Activated T-helper 17 cell treated with anti-CD3 and anti-CD28 coated beads, Interleukin-2, amount 50 U/mL, for 72 hours (primary cell): ENCODE measurements at places on chromosomes 3 and 15. TPM values are rescaled to one million over a fixed set of nuclear protein-coding genes. Genes with fewer than 3 reads are reported as not detected.
A peak's percentile ranks its signal among the peaks of the same experiment; 100 is the strongest.

The NR1I2 gene
- total RNA-seq, result 0.43 TPM

The ACKR2 gene
- 0.77 TPM for total RNA-seq

The MST1R gene
- 0.84 TPM for total RNA-seq

The GP5 gene
- total RNA-seq, result 1.4 TPM

The TKT gene
- total RNA-seq, result 150 TPM

The IGSF11 gene
- 0.52 TPM for total RNA-seq

The C3orf85 gene
- not detected for total RNA-seq

DNA sequence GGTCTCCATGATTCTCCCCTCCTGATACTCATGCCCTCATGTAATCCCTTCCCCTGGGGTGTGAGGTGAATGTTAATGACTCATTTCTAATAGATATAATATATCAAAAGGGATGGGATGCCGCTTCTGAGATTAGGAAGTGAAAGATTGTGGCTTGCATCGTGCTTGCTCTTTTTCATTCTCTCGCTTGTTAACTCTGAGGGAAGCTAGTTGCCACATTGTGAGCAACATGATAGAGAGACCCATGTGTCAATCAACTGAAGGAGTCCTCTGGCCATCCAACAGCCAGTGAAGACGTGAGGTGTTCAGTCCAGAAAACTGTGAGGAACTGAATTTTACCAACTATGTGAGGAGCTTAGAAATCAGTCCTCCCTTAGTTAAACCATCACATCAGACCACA is 28.9 kb upstream of the DRD3 start:
- ATAC-seq, result peak; percentile 32

DNA sequence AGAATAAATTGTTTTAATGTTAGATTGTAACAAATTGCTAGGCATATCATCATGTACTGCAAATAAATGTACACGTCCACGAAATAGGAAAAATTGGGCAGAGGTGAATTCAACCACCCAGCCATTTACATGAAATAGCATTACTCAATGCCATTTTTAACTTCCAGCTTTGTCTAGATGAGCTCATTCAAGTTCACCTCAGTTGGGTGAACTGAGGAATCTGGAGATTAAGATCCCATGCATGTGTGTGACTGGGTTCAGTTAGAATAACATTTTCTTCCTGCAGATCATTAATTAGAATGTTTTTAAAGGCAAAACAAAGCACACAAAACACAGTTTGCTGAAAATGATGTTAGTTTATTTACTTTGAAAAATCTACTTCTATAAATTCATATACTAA is 767.8 kb upstream of the GOLIM4 start:
- ATAC-seq, result no peak

- ATAC-seq, result peak; percentile 93
These were observed 29.5 kb upstream of the ZNF710 start for GRCh38 chr15:89971592-89971997.

DNA sequence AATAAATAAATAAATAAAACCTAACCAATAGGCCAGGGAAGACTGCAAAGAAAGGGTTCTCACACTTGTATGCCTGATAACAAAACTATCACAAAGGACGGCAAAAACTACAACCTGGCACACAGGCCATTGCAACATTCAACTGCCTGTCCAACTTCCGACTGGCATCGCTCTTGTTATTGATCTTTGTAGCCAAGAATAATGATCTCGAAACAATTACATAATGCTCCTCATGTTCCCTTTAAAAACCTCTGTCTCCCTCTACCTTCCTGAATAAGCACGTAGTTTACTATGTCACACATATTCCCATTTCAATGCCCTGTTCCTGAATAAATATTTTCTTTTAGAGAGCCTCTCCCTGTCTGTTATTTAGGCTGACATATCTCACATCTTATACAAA is 74.3 kb downstream of the B3GNT5 start:
- ATAC-seq, result no peak

- no peak for ATAC-seq
These were observed 337.6 kb downstream of the IL20RB start for GRCh38 chr3:137295336-137295735.

GRCh38 chr3:178665747-178666146 is 129.5 kb downstream of the KCNMB2 start:
- ATAC-seq, result no peak

DNA sequence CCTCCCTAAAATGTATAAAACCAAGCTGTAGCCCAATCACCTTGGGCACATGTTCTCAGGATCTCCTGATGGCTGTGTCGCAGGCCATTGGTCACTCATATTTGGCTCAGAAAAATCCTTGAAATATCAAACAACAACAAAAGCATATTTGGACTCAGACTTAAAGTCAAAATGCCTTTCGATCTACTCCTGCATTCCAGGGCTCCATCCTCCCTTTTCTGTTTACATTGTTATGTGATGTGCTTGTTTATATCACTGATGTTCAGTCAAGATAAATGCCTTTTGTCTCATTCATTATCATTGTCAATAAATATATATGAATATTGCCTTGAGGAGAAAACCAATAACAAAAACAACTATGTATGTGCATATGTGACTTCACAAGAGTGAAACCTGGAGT is 31.7 kb downstream of the HGD start:
- no peak for ATAC-seq

- ATAC-seq, result no peak
These were observed 58.3 kb upstream of the TRPM1 start for GRCh38 chr15:31159837-31160236.

DNA sequence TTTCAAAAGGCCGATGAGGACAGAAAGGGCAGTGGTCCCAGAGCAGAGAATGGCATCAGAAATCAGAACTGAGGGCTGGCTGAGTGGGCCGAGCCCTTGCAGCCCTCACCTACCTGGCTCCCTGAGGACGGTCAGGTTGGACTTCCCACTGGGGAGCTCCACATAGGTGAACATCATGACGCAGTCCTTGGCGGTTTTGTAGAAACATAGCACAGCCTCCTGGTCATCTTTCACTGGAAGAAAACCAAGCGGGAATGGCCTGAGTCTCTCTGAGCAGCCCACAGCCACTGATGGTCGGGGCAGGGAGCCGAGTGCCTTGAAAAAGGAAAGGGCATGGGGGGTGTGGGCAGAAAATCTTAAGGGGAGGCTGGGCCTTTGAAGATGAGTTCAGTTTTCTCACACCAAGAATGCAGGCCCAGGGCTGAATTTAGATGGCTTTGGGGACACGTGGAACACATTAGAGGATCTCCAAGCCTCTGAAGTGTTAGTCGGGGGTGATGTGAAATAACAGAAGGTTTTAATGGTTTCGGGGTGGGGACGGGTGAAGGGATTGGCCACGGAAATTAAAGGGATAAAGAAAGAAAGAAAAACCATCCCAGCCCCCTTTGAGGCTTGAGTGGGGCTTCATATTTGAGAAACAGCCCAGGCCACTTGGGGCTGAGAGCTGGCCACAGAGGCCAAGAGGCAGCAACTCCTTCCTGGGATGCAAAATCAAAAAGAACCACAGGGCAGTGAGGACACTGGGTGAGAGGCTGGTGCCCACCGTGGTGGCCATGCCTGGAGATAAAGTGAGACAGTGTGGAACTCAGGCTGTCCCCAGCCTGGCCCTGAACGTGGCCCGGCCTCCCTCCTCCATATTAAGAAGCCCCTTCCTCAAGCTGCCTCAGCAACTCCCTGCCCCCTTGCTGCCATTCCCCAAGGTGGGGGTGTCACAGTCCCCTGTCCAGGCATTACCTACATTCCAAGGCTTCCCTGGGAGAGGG is 36.2 kb downstream of the UMPS start:
- ATAC-seq, result no peak

- no peak for ATAC-seq
These were observed 26.6 kb downstream of the BTLA start for GRCh38 chr3:112472691-112473090.
